ENCODE measurements at places on chromosomes 16 and 17.

GRCh38 chr17:80649200-80649644, 104.6 kb downstream of the RPTOR start:
- DNase-seq, result no peak

DNA sequence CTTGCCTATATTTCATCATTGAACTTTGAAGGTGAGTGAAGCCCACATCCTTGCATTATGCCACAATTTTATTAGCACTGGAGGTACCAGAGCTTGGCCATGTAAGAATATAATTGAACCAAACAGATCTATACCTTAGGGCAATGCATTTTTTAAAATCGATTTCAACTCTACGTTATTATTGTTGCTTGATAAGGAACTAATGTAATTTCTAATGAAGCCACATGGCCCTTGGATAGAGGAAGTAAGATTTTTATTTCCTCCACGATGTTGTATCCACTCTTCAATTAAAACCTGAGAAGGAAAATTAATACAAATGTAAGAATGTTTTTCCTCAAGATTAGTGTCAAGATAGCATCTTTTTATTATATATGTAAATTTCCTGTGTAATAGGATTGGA, 370.0 kb upstream of the EEF2KMT start:
- no peak for DNase-seq

DNA sequence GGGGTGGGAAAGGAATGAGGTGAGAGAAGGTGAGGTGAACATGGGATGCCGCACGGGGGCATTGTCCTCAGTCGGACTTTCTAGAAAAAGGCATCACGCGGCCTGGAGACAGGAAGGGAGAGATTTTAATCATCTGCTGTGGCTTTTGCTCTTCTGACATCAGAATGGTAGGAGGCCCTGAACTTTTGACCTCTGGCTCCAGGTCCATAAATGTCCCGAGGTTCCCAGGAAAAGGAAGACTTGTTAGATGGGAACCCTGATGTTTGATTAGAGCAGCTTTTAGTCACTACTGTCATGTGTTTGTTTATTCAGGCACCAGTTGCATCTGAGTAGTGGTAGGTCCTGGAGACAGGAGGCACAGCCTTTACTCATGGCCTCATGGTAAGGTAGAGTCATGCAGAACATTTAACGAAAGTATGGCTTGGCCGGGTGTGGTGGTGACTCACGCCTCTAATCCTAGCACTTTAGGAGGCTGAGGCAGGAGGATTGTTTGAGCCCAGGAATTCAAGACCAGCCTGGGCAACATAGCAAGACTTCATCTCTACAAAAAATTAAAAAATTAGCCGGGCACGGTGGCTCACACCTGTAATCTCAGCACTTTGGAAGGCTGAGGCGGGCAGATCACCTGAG, 203.1 kb downstream of the MSI2 start:
- DNase-seq, result no peak

GRCh38 chr17:57011491-57012015, 33.6 kb downstream of the SCPEP1 start:
- no peak for DNase-seq

GRCh38 chr17:45722161-45722560, 62.0 kb upstream of the CRHR1 start:
- peak; percentile 4 for DNase-seq

DNA sequence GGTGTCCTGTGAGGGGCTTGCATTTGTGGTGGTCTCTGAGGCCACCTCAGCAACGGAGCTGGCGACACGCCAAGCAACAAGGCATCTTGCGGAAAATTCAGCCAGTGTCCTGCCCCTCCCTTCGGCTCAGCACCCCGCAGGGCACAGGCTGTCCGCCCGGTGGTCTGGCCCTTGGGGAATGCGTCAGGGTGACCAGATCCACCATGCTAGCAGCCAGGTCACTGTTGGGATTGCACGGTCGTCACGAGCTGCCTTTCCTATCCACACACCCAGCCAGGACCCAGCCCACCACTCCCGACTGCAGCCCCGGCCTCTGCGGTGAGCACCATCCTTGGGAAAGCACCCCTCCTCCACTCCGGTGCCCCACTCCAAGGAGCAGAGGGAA, 221.2 kb downstream of the NTN1 start:
- DNase-seq, result no peak

DNA sequence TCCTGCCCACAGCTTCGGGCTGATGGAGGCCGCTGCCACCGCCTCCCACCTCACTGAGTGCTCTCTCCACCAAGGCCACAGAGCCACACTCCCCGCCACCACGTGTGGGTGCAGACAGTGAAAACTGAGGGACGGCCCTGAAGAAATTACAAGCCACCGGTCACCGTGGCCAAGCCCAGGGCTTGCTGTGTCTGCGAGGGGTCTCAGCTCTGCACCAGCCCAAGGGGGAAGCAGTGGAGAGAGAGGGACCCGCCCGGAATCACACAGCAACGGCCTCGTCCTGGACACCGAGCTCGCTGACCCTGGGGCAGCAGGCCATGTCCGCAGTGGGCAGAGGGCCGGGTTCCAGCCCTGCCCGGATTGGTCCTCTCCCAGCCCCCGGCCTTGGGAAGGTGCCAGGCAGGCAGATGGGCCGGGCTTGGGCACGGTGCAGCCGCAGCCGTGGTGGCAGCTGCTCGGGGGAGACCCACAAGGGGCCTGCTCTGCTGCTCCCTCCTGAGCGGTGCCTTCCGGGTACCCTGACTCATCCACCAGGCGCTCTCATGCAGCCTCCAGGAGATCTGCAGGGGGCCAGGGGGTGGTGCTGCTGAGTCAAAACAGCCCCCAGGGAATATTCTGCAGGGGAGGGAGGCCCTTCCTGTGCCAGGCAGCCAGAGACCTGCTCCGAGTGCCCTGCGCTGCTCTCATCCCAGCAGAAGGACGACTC, 52.0 kb downstream of the CBFA2T3 start:
- peak; percentile 93 for DNase-seq

GRCh38 chr16:87041286-87041685, 275.9 kb downstream of the C16orf95 start:
- DNase-seq, result no peak

- DNase-seq, result no peak
Observed at GRCh38 chr17:27346228-27346899, 52.5 kb downstream of the WSB1 start.

DNA sequence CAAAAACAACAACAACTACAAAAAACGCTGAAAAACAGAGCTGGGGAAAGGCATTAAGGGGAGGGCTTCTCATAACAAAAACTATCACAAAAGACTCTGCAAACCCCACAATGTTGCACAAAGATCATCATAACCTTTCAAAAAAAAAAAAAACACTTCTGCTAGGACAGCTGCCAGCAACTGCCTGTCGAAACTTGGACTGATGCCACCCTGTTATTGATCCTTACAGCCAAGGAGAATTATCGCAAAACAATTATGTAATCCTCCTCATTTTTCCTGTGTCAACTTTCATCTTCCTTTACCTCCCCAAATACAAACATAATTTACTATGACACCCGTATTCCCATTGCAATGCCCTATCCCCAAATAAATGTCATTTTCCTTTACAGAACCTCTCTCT, 9.3 kb downstream of the CCDC40 start:
- DNase-seq, result no peak

DNA sequence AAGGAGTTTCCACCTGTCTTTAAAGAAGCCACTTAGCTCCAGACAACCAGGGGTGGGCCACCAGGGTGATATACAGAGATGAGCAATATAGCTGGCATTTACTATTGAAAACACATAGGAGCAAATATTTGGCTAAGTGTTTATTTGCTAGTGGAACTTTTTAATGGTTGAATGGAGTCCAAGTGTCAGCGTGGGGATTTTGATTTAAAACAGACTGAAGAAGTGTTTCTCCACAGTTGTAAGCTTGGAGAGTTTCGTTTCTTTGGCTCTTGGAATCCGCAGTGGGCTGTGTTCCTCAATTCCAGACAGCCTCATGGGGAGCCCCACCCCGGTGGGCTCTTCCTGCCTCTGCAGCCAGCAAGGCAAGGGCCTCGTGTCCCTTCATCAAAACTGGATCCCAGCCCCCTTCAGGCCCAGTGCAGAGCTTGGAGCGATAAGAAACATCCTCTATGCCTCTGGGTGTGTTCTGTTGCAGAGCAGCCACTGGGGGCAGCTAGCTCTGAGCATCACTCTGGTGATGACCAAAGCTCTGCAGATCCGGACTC, 36.1 kb downstream of the NOG start:
- peak; percentile 35 for DNase-seq

DNA sequence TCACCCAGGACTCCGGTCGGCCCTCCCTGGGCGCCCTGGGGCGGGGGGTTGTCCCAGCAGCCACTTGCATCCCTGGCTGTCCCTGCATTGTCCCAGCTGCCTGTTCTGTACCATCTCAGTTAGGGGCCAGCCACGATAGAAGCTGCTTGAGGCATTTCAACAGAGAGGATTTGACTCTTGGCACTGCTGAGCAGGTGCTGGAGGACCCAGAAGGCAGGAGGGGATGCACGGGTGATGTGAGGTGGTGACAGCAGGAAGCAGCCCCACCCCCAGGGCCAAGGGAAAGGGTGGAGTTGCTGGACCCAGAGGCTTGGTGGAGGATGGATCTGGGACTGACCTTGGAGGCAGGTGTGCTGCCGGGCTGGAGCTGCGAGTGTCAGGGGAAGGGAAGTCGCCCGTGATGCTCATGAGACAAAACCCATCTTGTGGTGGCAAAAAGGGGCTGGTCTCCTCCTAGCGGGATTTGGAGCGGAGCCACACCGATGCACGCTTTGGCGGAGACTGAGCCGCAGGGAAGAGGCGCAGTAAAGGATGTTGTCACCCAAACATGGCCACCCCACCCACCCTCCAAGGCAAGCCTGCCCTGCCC, 188.0 kb upstream of the GSE1 start:
- DNase-seq, result no peak

DNA sequence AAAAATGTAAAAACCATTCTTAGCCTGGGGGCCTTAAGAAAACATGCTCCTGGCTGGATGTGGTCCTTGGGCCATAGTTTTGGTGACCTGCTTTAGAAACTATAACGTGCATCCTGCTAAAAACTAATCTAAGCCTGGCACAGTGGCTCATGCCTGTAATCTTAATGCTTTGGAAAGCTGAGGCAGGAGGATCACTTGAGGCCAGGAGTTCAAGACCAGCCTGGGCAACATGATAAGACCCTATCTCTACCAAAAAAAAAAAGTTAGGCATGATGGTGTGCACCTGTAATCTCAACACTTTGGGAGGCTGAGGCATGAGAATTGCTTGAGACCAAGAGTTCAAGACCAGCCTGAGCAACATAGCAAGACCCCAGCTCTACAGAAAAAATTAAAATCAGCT, 183.8 kb upstream of the CHMP6 start:
- no peak for DNase-seq

- DNase-seq, result no peak
Observed at GRCh38 chr17:34199454-34199853, 55.6 kb upstream of the CCL2 start.

DNA sequence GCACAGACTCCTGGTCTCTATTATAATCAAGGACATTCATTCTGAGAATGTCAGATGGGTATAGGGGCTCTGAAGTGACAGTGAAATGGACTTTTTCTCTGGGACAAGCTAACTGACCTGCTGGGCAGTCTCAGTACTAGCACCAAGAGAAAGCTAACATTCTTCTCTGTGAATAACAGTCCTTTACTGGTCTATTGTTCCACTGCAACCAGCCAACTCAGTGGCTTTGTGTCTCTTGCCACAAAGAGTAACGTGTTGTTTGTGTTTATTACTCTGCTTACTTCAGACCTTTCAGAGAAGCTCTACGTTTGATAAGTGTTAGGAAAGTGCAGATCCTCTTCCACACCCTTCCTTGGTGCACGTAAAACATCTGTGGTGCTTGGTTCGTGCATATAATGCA, 61.5 kb upstream of the BCAR1 start:
- DNase-seq, result no peak

- no peak for DNase-seq
Observed at GRCh38 chr17:20084621-20085282, 75.6 kb downstream of the SPECC1 start.

- DNase-seq, result peak; percentile 70
Observed at GRCh38 chr16:72241930-72242329, 70.0 kb upstream of the PMFBP1 start.

GRCh38 chr17:38761612-38762011, 9.1 kb downstream of the PSMB3 start:
- no peak for DNase-seq

DNA sequence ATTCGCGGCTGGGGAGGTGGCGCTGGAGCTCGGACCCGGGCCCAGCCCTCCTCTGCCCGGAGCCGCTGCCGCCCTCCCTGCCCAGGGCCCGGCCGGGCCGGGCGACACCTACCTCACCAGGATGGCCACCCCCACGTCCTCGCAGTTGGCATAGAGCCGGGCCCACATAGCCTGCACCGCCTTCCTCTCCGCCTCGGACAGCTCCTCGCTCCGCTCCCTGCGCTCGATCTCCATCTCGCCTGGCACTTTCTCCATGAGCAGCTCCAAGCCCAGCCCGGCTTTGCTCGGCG, 276 bp downstream of the CYGB start:
- DNase-seq, result no peak

DNA sequence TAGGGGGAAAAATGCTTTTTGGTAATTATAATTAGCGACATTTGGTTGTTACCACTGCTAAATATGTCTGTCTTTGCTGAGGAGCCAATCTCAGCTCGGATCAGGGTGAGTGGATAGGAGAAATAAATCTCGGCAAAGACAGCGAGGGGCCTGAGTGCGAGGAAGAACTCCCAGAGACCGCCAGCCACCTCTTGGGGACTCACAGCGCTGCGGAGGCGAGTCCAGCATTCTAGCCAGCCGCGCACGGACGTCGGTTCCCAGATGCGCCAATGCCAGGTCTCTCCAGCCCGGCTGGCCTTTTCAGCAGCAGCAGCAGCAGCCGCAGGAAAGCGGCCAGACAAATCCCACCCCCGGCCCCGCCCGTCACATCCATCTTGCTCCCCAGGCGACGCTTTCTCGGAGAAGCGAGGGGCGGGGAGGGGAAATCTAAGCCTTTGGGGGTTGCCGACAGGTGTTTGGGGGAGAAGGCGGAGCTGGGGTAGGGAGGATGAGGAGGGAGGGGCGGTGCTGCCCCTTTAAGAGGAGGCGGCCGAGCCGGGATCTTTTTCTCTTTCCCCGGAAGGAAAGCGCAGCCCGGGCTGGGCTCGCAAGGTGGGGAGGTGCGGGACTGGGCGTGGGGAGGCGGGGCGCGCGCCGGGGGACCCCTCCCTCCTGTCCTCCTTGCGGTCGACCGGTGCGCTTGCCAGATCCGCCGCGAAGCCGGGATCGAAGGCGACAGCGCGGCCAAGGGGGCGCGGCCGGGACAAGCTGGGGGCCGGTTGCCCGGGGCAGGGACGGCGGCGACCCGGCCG, at the start of gene ITGA3:
Gene ITGA3, plus strand, starts transcription at position 685 of the 791 bp plus-strand sequence. CDS start 330 bp downstream, outside the sequence.
- DNase-seq, result peak; percentile 75

DNA sequence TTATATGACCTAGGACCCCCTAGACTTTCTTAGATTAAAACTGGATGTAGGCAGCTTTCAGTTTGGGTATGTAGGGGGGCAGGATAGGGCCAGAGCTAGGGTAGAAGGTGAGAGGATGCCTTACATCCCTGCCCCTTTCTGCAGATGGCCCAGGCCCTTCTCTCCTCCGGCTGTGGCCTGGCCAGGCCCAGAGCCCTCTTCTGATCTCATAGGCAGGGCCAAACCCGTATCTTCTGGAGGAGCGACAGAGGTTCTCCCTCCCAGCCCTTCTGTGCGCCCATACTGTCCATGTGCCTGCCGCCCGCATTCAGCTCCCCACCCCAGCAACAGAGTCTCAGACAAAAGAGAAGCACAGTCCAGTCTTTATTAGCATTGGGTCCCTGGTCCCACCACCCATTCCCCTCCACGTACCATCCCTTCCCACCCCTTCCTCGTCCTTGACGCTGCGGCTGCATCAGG, 2.0 kb upstream of the TSPOAP1 start:
- no peak for DNase-seq

GRCh38 chr17:27755706-27756466, 44.4 kb downstream of the NOS2 start:
- no peak for DNase-seq

Measured in fibroblast of upper back skin (primary cell).